ENCODE measurements at places on chromosomes 6 and 20. TPM values are rescaled to one million over a fixed set of nuclear protein-coding genes. Genes with fewer than 3 reads are reported as not detected.

The TUBB2B gene
- 6.8 TPM for total RNA-seq

DNA sequence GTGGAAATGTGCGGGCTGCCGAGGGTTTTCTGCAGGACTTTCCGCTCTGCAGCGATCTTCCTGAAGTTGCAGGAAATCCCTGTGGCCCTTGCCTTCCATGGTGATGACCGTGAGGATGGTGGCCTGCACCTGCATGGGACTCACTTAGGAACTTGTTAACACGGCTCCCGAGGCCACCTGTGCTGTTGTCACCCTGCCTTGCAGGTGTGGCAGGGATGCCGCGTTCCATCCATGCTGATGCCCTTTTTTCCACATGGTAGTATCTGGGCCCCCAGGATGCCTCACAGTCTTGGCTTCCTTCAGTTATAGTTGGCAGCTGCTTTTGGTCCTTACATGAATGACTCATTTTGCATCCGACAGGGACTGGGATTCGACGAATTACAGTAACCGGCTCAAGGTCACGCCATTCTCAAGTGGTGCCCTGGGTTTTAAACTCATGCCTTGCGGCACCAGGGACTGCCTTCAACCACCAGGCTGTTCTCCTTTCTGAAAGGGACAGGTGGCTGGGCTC lies 37.2 kb downstream of the SYNJ2 start:
- no peak for DNase-seq

DNA sequence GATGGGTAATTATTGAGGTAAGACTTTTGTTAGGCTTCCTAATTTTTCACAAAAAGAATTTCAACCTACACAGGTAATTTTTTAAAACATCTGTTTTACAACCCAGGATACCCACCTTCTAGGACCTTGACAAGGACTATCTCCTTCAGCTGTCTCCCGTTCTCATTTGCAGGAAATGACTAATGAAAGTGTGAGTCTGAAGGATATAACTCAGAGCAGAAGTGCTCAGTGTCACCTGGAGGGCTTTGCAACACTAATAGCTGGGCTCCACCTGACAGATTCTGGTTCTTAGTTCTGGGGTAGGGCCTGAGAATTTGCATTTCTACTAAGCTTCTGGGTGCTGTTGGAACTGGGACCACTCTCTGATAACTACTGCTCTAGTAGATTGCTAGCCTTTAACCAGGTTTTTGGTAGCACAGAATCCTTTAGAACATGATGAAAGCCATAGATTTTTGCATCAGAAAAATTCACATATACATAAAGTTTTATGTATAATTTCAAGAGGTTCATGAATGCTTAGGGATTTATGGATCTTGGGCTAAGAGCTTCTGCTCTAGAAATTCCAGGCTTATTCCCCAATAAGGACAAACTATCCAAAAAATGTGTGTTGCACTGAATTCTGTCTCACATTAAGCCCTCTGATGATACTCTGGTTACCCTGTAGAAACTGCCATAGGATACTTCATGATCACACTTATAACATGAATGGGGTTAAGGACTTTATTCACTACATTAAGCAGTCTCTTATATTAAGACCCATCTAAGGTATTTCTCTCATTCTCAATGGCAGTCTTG lies 30.3 kb downstream of the AK9 start:
- DNase-seq, result no peak

DNA sequence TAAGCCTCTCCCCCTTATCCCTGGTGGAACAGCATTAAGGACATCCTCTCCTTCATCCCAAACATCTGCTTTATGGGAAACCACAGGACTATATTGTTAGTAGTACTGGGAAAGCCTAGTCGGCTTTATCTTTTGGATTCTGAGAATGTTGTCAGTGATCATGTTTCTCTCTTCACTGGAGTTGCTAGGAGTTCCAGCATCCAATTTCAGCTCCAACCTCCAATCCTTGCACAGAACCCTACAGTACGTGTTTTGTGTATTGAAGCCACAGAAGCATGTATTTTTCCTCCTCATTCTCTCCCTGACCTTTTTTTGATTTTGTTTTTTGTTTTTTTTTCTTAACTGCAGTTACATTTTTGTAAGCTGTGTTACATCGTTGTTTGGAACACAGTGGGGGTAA lies 84.0 kb downstream of the PHACTR3 start:
- no peak for DNase-seq

DNA sequence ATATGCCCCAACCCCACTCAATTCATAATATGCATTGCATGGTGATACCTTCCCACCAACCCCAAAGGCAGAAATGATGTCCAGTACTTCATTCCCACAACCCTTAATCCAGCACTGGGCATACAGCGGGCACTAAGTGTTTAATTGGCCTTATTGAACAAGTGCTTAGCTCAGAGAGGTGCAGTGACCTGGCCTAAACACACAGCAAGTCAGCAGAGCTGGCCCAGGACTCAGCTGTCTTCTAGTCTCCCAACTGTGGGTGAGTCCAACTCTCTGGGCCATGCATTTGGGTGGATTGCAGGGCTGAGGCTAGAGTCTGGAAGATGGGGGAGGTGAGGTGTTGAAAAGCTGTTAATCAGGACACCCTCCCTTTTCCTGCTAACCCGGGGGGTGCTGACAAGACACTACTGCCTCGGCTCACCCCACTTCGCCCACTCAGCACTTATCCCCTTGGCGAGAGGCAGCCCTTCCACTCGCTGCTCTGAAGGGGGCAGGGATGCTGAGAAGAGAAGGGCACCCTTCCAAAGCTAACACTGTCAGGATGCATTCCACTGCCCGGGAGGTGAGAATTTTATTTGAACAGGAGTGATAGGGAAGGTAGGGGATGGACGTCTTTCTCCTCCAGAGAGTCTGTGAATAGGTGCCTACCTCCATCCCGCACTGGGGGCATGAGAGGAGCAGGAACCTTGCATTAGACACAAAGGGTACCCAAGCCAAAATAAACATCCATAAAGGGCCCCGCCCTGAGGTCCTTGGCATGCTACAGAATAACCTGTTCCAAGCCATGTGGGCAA lies 14.2 kb downstream of the KCNK5 start:
- DNase-seq, result no peak

- no peak for DNase-seq
These were observed 145.9 kb upstream of the FBXL4 start for GRCh38 chr6:99093456-99094190.

GRCh38 chr6:18277237-18278006 lies 13.1 kb upstream of the DEK start:
- DNase-seq, result no peak

The RTF2 gene
- 75.1 TPM for total RNA-seq

GRCh38 chr6:19052219-19052618 lies 665.1 kb downstream of the RNF144B start:
- no peak for DNase-seq

DNA sequence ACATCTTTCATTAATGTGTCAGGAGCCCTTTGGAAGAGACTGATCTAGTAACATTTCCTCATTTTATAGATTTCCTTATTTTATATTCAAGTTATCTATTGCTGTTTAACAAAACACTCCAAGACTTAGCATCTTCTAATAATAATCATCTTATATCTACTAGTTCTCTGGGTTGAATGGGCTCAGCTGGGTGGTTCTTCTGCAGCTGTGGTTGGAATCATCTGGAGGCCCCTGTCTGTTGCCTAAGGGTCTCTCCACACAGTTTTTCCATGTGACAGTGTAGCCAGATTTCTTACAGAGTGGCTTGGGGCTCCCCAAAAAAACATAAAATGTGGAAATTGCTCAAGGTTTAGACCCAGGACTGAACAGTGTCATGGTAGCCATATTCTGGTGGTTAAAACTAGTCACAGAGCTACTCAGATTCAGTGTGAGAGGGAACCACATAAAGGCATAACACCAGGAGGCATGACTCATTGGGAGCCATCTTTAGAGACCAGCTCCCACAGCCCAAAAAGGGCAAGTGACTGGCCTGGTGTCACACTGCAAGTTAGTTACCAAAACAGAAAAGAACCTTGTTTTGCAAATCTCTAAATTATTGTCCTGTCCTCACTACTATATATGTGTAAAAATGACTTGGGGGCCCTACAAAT lies 11.5 kb downstream of the SLC2A10 start:
- no peak for DNase-seq

DNA sequence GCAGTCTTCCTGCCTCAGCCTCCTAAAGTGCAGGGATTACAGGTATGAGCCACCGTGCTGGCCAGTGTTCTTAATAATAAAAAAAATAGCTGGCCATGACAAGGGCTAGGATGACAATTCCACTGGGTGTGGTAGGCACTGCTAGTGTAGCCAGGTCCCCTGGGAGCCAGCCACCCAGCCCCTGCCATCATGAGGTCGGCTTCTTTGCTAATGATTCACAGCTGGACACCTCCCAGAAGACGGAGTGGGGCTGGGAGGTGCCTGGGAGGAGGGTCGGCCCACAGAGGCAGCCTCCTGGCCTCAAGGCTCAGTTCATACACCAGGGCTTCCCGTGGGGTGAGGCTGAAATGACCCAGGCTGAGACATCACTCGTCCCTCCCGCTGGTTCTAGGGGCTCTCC lies 230.4 kb downstream of the TAF4 start:
- DNase-seq, result no peak

The BFSP1 gene
- 0.57 TPM for total RNA-seq

The TSPYL4 gene
- 15.1 TPM for total RNA-seq

DNA sequence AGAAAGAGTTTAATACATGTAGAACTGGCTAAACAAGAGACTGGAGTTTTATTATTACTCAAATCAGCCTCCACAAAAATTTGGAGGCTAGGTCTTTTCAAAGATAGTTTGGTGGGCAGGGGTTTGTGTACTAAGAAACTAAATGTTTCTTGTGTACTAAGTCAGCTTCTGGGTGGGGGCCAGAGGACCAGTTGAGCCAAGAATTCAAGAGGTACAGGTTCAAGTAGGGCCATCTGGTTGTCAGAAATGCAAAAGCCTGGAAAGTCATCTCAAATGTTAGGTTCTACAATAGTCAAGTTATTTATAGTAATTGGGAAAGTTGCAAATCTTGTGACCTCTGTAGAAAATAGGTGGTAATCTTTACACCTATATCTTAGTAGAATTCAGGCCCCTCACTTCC lies 51.7 kb downstream of the CEP43 start:
- DNase-seq, result no peak

- no peak for DNase-seq
These were observed 213.0 kb downstream of the TFAP2A start for GRCh38 chr6:10201606-10202510.

DNA sequence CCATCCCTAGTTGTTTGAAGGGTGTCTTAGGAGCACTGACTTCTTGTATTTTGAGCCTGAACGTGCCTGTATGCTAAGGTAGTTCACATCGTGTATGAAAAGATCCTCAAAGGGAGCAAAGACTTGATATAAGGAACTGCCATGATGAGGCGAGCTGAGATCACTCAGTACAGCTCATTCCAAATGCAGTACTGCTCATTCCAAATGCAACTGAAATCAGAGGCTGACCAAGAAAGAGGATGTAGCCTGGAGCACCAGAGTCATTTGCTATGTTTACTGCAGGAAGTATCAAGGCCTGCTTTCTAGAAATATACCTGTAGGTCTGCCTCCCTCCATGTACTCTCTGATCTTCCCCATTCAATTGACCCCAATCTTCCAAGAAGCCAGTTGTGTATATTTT lies 832.2 kb downstream of the EYS start:
- no peak for DNase-seq

- DNase-seq, result no peak
These were observed 25.3 kb upstream of the CCND3 start for GRCh38 chr6:41966961-41967311.

Measured in thymus (tissue), 14 donors.